Urinary bladder (tissue), 4 donors: ENCODE measurements at places on chromosomes 7 and 10. TPM values are rescaled to one million over a fixed set of nuclear protein-coding genes. Genes with fewer than 3 reads are reported as not detected.

The FAM171A1 gene
- polyA plus RNA-seq = 19.7 TPM

The SPDYE8 gene
- polyA plus RNA-seq = not detected

The ADIRF gene
- polyA plus RNA-seq = 404 TPM

GRCh38 chr10:70137135-70137534 is 4.5 kb upstream of the AIFM2 start:
- DNase-seq = no peak

DNA sequence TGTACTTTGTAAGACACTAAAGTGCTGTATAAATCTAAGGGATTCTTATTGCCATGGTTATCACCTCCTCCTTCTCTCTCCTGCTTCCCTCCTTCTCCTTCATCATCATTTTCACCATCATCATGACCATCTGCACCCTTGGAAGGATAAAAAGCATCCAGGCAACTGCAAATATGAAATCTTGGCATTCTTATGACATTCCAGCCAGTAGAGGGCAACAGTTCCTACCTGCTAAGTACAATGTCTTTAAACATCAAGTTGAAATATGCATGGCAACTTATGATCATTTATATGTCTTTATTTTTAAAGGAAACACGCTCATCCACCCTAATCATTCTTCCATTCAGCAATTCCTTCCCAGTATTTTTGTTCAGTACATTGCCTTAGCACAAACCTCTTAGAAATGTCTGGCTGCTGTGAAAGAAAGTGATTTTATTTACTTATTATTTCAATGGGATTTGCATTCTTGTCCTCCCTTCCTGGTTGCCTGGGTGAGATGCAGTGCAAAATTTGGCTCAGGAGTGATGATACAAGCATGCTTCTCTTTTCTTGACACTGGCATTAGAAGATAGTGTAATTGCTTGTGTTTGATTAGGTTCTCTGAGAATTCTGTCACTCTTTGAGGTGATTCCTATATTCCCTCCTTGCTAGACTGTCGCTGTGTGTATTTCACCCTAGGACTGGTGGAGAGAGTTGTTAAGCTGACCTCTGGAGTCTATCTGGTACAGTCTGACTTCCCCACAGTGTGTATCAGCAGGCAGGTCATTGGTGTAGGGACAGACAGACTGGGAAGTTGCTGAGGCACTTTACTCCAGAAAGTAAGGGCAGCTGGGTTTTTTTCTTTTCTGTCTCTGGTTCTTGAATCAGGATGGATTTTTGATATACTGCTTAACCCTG is 188.5 kb upstream of the BMPER start:
- no peak for DNase-seq

GRCh38 chr10:89625041-89625765 is 19.8 kb downstream of the PANK1 start:
- no peak for DNase-seq

The ENO4 gene
- polyA plus RNA-seq = 0.28 TPM

The SP4 gene
- 4.0 TPM for polyA plus RNA-seq

The UTF1 gene
- polyA plus RNA-seq = not detected

DNA sequence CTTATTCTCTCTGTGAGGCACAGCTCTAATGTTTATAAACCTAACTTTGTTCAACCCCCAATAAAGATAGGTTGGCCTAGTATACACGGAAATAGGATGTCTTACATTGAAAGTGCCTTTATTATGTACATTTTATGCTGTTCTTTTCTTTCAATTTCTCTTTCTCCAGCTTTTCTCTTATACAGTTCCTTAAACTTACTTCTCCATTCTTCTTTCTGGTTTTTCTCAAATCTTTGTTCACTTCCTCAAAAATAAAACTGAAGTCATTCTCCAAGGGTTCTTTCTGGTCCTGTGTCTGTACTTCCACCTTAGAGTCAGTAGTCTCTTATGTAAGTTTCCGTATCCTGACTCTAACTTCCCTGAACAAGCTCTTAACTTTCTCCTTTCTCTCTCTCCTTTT is 29.2 kb upstream of the NAMPT start:
- no peak for DNase-seq

DNA sequence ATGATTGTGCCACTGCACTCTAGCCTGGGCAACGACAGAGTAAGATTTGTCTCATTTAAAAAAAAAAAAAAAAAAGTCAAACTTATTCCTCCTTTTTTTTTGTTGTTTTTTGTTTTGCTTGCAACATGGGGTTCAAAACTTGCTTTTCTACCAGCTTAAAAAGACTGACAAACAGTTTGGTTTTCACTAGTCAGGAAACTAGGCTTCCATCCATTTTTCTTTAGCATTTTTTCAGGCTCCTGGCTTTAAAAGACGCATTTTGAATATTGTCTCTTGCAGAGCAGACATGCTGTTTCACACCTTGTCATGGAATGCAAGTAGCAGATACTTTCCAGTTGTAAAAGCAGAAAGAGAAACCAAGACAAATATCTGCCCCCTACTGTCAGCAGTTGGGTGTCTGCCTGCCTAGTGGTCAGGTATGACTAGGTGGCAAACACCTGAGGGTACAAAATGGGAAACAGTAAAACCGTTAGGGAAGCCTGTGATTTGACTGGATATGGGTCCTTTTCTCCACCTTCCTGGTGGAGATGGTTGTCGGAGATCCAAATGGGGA is 139.9 kb downstream of the CCDC71L start:
- DNase-seq = no peak

DNA sequence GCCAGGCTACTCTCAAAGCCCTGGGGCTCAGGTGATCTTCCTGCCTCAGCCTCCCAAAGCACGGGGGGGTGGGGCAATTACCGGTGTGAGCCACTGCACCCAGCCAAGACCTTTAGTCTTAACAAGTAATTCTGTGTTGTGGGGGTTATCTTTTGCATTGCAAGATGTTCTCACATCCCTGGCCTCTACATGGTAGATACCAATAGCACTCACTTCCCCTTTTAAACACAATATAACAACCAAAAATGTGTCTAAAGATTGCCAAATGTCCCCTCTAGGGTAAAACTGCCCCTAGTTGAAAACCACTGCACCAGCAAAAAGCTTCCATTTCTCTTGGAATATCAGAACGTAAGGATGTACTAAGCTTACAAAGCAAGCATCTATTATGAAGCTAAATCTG is 225.0 kb downstream of the CTNNA3 start:
- DNase-seq = no peak

DNA sequence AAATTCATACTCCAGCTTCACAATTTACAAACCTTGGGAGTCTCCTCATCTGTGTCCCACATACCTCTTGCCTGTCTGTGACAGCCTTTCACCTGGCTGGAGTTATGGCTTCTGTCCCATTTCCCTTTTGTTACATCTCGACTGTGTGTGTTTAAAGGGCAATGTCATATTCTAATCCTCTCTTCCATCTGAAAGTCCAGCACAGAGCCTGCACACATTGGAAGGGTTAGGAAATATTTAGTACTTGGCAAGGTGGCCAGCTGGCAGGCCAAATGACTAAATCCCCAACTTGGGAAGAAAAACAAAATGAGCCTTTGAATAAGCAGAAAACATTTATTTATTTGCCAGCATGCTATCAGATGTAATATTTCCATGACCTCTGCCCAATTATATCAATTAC is 120.1 kb upstream of the STK17A start:
- DNase-seq = no peak

The INA gene
- 2.4 TPM for polyA plus RNA-seq

GRCh38 chr10:63383141-63383540 is 82.6 kb downstream of the JMJD1C start:
- DNase-seq = no peak

The ZNF33B gene
- polyA plus RNA-seq = 11.6 TPM

GRCh38 chr10:22698941-22699440 is 15.4 kb downstream of the PIP4K2A start:
- no peak for DNase-seq
